Mesothelial cell of epicardium (in vitro differentiated cells): ENCODE measurements at places on chromosomes 13 and 19.

DNA sequence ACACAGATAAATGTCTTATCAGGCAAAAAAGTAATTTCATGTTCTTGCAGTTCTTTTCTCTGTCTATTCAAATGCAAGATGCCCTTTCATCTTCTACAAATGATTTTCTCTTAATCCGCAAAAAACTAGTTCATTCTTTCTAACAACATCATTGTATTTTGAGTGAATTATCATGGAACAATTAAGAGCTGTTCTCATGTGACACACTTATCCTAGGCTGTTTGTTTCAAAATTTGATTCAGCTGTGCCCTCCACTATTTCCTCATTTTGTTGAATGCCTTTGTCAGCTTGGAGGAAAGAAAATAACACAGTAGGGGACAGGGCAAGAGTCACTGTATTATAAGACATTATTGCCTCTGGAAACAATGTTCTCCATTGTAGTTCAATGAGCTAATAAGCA is 396.9 kb downstream of the KCTD12 start:
- peaks cover 19% of the 10 kb centered on the region for H3K4me1 ChIP-seq
- no peaks in the 10 kb centered on the region for H3K27me3 ChIP-seq
- no peak overlapping the region for H3K4me3 ChIP-seq

DNA sequence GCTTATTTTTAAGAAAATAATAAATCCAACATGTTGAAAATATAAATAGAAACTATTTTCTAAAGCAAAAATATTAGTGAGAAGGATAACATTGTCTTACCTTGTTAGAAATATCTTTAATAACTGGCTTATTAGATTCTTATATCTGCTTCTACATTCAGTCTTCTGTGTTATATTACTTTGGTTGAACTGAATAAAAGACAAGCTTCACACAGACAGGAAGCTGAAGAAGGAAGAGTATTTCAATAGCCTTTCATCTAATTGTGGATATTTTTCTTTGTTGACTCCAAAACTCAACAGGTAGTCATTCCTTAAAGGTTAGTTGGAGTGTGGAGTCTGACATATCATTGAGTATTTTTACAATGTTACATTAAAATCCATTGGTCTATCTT is 10.9 kb downstream of the SETDB2 start:
- peaks cover 5% of the 10 kb centered on the region for H3K4me1 ChIP-seq
- DNase-seq: no peak
- H3K27ac ChIP-seq: no peak overlapping the region
- H3K27me3 ChIP-seq: no peaks in the 10 kb centered on the region
- no peak overlapping the region for H3K4me3 ChIP-seq

DNA sequence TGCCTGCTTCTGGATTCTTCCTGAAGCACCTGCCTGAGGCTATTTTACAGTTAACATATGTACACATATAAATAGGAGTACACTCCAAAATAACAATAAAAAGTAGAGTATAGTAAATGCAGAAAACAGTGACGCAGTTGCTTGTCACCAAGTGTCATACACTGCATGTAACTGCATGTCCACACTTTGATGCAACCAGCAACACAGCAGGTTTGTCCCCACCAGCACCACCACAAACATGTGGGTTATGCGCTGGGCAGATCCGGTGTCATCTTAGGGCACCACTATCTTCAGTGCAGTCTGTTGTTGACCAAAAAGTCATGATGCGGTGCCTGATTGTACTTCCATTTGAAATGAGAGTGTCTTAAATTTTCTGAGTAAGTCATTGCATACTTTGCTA is 51.3 kb downstream of the COL4A2 start:
- no peaks in the 10 kb centered on the region for H3K27me3 ChIP-seq
- H3K4me1 ChIP-seq: peaks cover 27% of the 10 kb centered on the region
- no peak overlapping the region for H3K4me3 ChIP-seq
- H3K36me3 ChIP-seq: no peaks in the 10 kb centered on the region

GRCh38 chr19:6876748-6877147 is 10.6 kb upstream of the ADGRE1 start:
- no peaks in the 10 kb centered on the region for H3K36me3 ChIP-seq
- no peak overlapping the region for H3K27ac ChIP-seq
- no peak for DNase-seq
- H3K27me3 ChIP-seq: no peaks in the 10 kb centered on the region
- no peaks in the 10 kb centered on the region for H3K4me1 ChIP-seq

- H3K4me1 ChIP-seq: peaks cover 3% of the 10 kb centered on the region
- peaks cover 3% of the 10 kb centered on the region for H3K27me3 ChIP-seq
- peaks cover 15% of the 10 kb centered on the region for H3K36me3 ChIP-seq
- DNase-seq: no peak
- H3K4me3 ChIP-seq: no peak overlapping the region
Observed at GRCh38 chr19:42065511-42065910, 4.5 kb downstream of the GRIK5 start.

- H3K27ac ChIP-seq: no peak overlapping the region
- H3K27me3 ChIP-seq: peaks cover 1% of the 10 kb centered on the region
- H3K4me1 ChIP-seq: peaks cover 6% of the 10 kb centered on the region
- H3K4me3 ChIP-seq: no peak overlapping the region
- no peak for DNase-seq
Observed at GRCh38 chr13:51841732-51842131, 3.2 kb downstream of the TMEM272 start.

DNA sequence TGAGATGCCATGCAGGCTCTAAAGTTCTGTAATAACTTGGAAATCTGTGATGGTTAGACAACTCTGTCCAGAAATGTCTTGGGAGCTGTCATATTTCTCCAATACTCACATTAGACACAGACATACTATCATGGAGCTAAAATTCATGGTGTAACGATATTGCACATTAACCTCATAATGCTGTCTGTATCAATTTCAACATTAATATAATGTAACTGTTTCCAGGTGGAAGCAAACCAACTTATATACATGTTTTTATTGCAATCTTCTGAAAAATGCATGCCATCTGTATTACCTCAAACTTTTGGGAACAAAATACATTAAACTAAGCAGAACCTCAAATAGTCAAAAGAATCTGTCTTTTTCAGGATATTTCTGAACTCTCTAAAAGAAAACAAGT is 14.7 kb upstream of the SPART start:
- peaks cover 2% of the 10 kb centered on the region for H3K36me3 ChIP-seq
- H3K27me3 ChIP-seq: no peaks in the 10 kb centered on the region
- DNase-seq: no peak
- H3K27ac ChIP-seq: no peak overlapping the region

GRCh38 chr19:31255831-31256592 is 93.2 kb downstream of the TSHZ3 start:
- H3K27ac ChIP-seq: no peak overlapping the region
- peaks cover 17% of the 10 kb centered on the region for H3K4me1 ChIP-seq
- no peak overlapping the region for H3K4me3 ChIP-seq
- H3K36me3 ChIP-seq: no peaks in the 10 kb centered on the region

- H3K4me3 ChIP-seq: no peak overlapping the region
- H3K36me3 ChIP-seq: peaks cover 2% of the 10 kb centered on the region
- no peak overlapping the region for H3K27ac ChIP-seq
- H3K27me3 ChIP-seq: no peaks in the 10 kb centered on the region
Observed at GRCh38 chr13:21639561-21639960, 31.3 kb upstream of the FGF9 start.

DNA sequence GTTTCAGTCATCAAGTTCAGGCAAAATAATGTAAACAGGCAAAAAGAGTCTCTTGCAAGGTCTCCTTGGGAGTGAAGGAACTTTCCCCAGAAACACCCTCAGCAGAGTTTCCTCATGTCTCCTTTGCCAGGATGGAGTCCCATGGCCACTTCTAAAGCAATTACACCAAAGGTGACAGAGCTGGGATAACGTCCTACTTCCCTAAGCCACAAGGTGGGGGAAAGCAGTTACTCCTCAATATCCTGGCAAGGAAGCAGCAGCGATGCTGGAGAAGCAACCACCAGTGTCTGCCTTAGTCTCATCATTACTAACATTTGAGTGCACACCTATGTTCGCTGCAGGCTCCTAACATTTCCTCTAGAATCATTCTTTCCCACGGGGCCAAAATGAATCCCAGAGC is 88.6 kb downstream of the UBL3 start:
- no peaks in the 10 kb centered on the region for H3K27me3 ChIP-seq
- peaks cover 6% of the 10 kb centered on the region for H3K36me3 ChIP-seq
- no peak overlapping the region for H3K27ac ChIP-seq
- no peak for DNase-seq
- no peak overlapping the region for H3K4me3 ChIP-seq
- H3K4me1 ChIP-seq: no peaks in the 10 kb centered on the region

DNA sequence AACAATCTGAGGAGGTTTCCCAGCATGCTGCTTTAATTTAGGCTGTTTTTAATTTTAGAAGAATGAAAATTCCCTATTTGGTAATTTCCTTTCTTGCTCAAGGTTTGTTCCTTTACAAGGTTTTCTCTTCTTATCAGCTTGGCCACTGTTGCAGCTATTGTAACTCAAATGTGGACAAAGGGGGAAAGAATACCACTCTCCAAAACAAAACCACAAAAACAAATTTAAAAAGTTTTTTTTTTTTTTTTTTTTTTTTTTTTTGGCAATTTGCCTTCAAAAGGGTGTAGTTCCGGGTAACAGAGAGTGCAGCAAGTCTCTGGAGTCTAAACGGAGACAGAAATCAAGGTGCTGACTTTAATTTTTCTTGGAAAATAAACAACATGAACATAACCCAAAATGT is 306.4 kb upstream of the ARGLU1 start:
- DNase-seq: no peak
- no peaks in the 10 kb centered on the region for H3K27me3 ChIP-seq
- H3K36me3 ChIP-seq: no peaks in the 10 kb centered on the region
- H3K4me3 ChIP-seq: no peak overlapping the region

DNA sequence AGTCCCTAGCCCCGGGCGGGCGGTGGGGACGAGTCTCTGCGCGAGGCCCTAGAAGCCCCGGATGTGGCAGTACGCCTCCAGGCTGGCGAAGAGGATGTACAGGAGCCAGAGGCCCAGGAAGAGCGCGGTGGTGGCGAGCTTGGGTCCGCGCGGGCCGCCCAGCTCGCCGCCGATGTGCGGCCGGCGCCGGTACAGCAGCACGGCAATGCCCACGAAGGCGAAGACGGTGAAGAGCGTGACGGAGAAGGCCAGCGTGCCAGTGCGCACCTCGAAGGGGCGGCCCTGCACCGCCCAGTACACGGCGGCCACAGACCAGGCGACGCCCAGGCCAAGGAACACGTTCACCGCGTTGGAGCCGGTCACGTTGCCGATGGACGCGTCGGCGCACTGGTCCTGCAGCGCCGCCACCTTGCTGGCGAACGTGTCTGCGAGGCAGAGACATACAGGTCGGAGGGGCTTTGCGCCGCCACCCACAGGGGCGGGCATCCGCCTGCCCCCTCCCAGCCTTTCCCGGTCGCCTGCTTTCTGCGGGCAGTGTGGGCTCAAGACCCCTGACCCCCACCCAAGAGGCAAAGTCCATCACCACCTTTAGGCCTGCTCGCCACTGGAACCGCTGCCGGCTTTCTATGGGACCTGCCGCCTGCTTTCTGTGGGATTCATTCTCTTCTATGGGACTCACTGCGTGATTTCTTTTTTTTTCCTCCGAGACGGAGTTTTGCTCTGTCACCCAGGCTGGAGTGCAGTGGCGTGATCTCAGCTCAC is 10.9 kb upstream of the MEIS3 start:
- H3K36me3 ChIP-seq: no peaks in the 10 kb centered on the region
- peaks cover 33% of the 10 kb centered on the region for H3K27me3 ChIP-seq
- H3K4me3 ChIP-seq: no peak overlapping the region

DNA sequence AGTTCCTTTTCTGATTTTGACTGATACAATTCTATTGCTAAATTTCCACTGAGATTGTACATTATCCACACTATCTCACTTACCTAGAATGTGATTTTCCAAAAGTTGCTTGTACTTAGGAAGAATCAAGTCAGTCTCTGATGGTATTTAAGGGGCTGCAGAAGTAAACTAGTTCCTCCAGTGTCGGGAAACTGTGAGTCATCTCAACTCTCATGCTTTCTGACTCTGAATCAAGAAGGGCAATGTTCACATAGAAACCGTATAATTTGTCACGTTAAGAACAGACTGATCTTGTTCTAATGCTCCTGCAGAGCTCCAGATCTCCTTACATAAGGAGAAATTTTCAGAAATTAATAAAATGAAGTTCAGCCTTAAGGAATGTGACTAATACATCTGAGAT is 369.3 kb downstream of the KLF5 start:
- H3K4me1 ChIP-seq: peaks cover 18% of the 10 kb centered on the region
- H3K4me3 ChIP-seq: no peak overlapping the region
- no peaks in the 10 kb centered on the region for H3K27me3 ChIP-seq
- DNase-seq: no peak

DNA sequence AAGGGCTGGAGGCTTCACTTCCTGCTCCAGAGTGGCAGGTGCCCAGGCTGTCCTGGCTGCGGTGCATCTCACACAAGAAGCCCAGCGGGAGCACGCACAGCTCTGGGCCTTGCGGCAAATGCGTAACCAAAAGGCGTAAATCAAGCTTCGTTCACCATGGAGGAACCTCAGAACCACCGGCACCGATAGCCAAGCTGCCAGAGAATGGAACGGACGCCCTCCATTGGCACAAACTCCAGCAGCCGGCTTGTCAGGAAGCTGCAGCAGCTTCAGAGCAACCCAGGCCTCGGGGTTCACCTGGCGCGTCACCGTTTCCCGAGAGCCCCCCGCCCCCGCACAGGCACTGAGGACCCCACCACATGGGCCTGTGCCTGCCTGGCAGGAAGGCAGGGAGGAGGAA is 76.7 kb downstream of the RASA3 start:
- H3K27ac ChIP-seq: no peak overlapping the region
- H3K36me3 ChIP-seq: no peaks in the 10 kb centered on the region
- peaks cover 3% of the 10 kb centered on the region for H3K4me1 ChIP-seq

DNA sequence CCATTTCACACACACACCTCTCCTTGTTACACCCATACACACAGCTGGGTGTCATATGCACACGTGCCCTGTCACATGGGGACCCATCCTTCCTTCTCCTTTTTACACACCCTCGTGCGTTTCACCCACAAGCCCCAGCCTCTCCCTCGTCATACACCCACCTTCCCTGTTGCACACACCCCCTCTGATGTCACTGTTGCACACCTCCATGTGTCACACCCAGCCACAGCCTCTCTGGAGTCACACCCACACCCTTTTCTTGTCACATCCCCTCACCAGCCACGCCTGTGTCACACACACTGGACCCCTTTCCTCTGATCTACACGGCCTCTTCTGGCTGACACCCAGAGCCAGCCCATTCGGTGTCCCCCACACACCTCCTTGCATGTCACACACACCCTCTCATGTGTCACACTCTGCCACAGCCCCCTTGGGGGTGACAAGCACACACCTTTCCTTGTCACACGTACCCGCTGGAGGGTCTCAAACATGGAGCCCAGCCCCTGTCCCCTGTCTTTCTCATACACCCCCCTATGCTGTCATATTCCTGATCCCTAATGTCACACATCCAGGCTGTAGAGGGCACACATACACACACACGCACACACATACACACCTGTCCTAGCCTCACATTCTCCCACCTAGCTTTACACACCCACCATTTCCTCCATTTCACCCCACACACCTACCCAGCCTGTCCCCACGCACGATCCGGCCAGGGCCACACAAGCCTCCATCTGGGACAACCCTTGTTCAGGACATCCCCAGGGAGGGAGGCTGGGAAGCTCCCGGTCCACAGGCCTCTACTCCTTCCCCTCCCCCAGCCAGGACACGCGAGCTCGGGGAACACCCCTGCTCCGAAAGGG is 1.4 kb downstream of the NOVA2 start:
- no peaks in the 10 kb centered on the region for H3K36me3 ChIP-seq
- H3K27ac ChIP-seq: no peak overlapping the region
- peaks cover 4% of the 10 kb centered on the region for H3K4me1 ChIP-seq
- DNase-seq: no peak
- H3K27me3 ChIP-seq: peaks cover 89% of the 10 kb centered on the region

- no peaks in the 10 kb centered on the region for H3K27me3 ChIP-seq
- no peak overlapping the region for H3K4me3 ChIP-seq
- no peak for DNase-seq
Observed at GRCh38 chr19:5282901-5283300, 57.7 kb downstream of the PTPRS start.

GRCh38 chr13:27541386-27541785 is 78.9 kb downstream of the LNX2 start:
- DNase-seq: no peak
- H3K27ac ChIP-seq: no peak overlapping the region
- no peaks in the 10 kb centered on the region for H3K4me1 ChIP-seq
- H3K36me3 ChIP-seq: peaks cover 8% of the 10 kb centered on the region
- no peak overlapping the region for H3K4me3 ChIP-seq
